Frontal cortex (tissue), 4 donors: ENCODE measurements at places on chromosomes 4 and X. TPM values are rescaled to one million over a fixed set of nuclear protein-coding genes. Genes with fewer than 3 reads are reported as not detected.

Gene PAGE2
- not detected for total RNA-seq

Gene SLC38A5
- total RNA-seq, result 25.3 TPM

Gene SSX2
- total RNA-seq, result not detected

Gene PHF8
- total RNA-seq, result 11.0 TPM

- DNase-seq, result no peak
Observed at GRCh38 chr4:188262464-188262863, 123.2 kb downstream of the TRIML1 start.

DNA sequence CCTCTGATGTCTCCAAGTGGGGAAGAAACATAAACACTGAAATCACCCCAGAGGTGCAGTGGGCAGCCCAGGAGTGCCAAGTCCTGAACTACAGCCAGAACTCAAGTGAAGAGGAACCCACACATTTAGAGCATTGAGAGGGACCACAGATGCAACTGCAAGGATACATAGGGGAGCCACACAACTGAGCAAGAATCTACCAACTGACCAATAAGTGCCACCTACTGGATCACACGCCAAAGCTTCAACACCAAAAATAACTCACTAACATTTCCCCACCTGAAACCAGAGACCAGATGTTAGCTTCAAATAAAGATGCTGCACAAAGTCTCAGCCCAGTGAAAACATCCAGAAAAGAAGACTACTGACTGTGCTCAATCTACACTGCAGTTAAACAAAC, 276.7 kb upstream of the GRIA3 start:
- no peak for DNase-seq

DNA sequence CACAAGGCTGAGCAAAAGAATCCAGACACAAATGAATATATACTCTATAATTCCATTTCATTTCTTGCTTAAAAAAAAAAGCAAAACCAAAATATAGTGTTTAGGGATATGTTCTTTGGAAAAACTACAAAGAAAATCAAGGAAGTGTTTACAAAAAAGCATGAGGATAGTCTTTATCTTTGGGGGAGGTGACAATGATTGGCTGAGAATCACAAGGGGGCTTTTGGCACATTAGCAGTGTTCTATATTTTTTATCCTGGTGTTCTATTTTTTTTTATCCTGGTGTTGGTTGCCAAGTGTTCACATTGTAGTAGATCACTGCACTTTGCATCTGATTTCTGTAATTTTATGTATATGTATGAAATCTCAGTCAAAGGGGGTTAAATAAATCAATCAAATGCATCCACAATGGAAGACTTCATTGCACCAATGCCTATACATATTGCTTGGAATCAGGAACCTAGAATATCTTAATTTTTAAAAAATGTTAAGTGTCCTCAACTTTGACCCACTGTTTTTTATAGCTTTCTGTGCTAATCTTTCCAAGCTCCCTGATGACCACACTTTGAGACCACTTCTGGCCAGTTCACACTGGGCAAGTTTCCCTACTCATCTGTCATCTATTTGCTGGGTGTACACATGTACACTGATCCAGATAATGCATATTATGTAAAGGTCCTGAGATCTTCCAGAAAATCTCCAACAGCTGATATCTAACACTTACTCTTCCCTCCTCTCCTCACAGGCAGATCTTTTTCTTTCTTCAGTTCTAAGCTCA, 3.7 kb downstream of the TBC1D9 start:
- no peak for DNase-seq

DNA sequence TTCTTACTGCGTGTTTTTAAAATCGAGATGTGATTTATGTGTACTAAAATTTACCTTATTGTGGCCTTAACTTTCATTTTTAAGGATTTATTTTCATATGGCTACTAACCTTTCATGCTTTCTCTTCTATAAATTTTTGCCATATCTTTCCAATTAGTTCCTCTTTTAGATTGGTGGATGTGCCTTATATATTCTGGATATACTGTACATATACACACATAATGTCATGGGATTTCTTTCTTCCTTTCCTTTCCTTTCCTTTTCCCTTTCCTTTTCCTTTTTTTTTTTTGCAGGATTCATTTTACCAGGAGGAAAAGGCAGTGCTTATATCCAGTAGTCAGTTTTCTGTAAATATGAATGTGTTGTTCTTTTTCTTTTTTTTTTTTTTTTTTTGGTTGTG, 37.2 kb downstream of the FHIP1A start:
- no peak for DNase-seq

GRCh38 chrX:40140706-40141499, 43.1 kb upstream of the BCOR start:
- no peak for DNase-seq
